Frontal cortex (tissue), 4 donors: ENCODE measurements at places on chromosomes 7 and 10.
A peak's percentile ranks its signal among the peaks of the same experiment; 100 is the strongest.

GRCh38 chr10:43113201-43114087 is 24.8 kb upstream of the CSGALNACT2 start:
- no peak for DNase-seq

DNA sequence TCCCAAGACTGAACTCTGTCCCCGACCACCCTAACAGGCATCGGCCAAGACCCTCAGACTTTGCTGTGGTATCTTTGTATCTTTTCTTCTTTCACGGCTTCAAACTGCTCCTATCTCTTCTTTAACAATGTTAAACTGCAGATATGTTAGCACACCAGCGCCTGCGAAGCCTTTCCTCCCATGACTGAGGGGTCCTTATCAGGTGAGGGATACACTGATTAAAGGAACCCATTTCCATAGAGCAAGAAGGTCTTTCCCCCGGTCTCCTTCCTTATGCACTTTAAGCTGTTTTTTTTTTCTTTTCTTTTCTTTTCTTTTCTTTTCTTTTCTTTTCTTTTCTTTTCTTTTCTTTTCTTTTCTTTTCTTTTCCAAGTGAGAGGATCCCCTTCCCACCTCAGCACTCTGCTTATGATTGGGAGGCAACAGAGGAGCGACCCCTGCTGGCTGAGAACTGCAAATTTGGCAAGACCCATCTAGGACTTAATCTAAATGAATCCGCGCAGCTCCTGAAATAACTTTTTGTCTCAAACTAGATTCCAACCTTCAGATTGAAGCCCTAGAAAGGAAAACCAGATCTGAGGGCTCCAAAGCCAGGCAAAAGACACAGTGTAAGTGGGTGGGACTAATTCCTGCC is 109.9 kb downstream of the ITGB8 start:
- no peak for DNase-seq

DNA sequence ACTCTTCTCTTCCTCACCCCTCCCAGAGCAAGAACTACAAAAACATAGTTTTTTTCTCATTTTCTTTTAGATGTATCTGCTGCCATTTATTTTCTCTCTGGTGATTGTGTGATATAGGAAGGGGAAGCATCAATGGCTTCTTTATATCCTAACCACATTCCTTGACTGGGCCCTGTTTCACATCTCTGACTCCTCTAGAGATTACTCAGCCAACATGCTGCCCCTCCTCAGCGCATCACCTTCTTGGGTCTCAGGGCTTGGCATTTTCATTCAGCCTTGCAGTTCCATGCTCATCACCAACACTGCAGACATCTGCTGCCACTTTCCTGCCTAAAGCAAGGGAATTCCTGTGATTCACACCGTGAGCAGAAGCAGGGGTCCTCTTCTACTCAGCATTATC is 705.5 kb downstream of the AUTS2 start:
- DNase-seq, result no peak

DNA sequence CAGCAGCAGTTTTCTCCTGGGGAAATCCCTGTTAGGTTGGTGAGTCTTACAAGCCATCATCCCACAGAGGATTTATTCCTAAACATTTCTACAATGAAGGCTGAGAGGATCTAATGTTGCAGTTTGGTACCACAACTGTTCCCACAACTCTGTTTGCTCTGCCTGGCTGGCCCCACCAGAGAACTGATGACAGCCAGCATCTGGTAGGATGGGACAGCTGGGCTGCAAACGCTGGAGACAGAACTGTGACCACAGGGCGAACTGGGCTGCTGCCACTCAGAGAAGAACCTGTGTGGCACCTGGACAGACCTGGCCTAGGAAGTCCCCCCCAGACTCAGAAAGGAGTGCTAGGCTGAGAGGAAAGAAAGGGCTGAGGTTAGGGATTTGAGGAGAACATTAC is 94.8 kb downstream of the CALN1 start:
- DNase-seq, result no peak

GRCh38 chr10:3107426-3107961 is 40.1 kb downstream of the PFKP start:
- peak; percentile 73 for DNase-seq

- DNase-seq, result no peak
Observed at GRCh38 chr7:25656581-25657026, 428.3 kb upstream of the NPVF start.

DNA sequence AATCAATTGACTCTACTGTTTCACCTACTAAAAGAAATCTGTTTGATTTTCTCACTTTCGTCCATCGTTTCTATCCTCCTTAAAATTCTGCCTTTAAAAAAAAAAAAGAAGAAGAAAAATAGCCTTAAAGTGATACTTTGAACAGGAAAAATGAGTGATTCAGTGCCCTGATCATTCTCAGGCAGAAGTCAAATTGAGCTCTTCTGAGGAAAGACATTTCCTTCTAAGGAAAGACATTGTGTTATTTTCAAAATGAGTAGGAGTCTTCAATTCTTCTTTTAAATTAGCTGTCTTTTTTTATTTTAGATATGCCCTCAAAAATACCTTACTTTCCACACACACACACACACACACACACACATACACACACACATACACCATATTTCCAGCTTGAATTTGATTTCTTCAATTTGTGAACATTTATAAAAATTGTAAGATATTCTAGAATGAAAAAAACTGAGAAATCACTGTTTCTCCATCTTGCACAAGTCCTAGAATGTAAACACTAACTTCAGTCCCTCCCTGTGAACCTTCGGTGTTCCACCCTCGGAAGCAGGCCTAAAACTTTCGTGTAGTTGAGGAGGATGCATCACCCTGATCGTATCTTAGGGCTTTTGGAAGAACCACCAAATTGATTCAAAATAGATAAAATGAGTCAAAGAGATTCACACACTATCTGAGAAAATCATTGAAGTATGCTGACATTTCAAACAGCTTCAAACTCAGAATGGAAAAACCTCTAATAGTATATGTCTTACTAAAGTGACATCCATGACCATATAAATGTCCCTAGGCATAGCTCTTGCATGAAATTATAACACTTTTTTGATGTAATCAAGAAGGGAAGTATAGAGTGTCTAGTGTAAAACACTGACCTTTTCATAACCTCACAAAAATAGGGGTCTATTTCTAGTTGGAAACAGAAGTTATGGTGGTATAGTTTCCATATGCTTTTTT is 270.8 kb downstream of the GATA3 start:
- no peak for DNase-seq

DNA sequence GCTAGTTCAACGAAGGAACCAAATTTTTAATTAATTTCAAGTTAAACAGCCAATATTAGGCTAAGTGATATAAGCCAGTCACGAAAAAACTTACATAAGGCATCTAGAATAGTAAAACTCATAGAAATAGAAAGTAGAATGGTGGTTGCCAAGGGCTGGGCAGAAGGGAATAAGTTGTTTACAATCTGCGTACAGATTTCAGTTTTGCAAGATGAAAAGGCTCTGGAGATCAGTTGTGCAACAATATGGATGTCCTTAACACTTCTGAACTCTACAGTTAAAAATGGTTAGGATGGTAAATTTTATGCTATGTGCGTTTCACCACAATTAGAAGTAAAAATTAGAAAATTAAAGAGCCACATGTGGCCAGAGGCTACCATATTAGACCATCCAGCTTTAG is 13.3 kb downstream of the SCRN1 start:
- no peak for DNase-seq

DNA sequence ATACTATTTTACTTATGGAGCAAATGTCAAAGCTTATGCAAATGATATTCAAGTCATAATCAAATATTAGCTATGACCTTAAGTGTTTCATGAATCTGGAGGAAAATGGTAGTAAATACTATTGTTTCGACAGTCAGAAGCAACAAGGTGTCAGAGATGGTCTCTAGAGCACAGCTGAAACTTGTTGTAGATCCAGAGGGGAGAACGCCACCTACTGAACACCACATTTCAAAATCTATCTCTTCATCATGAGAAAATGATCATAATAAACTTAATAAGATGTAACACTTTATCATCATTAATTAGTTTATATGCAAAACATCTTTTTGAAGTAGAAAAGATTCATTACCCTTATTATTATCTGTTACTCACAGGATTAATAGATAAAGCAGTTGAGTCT is 418.7 kb downstream of the GATA3 start:
- DNase-seq, result no peak

- DNase-seq, result no peak
Observed at GRCh38 chr10:86795353-86795752, 38.9 kb downstream of the BMPR1A start.

- no peak for DNase-seq
Observed at GRCh38 chr7:104275900-104276299, 52.5 kb upstream of the LHFPL3 start.

GRCh38 chr7:28958235-28958979 is at the start of gene TRIL:
TRIL (minus strand) TSS chr7:28958330; CDS start chr7:28958046, 284 bp downstream.
- peak; percentile 79 for DNase-seq

DNA sequence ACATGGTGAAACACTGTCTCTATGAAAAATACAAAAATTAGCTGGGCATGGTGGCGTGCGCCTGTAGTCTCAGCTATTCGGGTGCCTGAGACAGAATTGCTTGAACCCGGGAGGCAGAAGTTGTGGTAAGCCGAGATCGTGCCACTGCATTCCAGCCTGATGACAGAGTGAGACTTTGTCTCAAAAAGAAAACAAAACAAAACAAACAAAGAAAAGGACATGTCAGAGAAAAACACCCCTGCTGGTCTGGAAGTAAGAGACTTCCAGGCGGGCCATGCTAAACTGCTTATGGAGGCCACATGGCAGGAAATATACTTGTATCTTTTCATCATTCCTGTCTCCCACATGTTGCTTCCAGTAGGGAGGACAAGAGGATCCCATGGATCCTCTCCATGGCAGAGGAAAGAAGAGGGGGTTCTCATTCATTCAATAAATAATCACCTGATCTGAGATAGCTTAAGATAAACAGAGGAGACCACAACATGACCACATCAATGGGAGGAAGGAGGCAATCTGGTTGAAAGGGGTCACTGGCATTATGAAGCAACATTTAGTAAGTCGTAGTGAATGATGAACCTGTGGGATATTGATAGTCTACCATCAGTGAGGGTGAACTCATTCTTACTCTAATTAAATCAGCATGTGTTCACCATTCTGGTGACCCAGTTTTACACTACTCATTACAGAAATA is 60.5 kb upstream of the ZNF138 start:
- no peak for DNase-seq

GRCh38 chr7:5622286-5622685 is 159.2 kb downstream of the RNF216 start:
- no peak for DNase-seq

GRCh38 chr10:51879238-51879637 is 179.8 kb upstream of the CSTF2T start:
- peak; percentile 8 for DNase-seq

- DNase-seq, result no peak
Observed at GRCh38 chr10:74425456-74426001, 274.5 kb downstream of the ADK start.

GRCh38 chr7:103871473-103871872 is 118.0 kb downstream of the RELN start:
- no peak for DNase-seq

DNA sequence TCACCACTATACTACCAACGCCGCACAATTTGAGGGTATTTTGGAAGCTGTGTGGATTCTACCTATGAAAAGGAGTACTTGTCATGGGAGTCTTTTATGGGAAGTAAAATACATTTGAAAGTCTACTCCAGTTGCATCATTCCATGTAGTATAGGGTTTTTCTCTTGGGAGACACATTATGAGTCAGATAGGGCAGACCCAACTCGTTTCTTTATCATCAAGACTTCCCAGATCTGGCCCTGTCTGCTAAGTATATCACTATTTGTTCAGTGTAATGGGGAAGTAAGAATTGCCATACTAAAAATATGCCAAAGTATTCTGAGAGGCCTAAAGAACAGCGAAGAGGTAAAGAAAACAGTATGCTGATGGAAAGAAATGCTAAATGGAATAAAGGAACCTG is 144.2 kb downstream of the SPAG6 start:
- DNase-seq, result no peak

DNA sequence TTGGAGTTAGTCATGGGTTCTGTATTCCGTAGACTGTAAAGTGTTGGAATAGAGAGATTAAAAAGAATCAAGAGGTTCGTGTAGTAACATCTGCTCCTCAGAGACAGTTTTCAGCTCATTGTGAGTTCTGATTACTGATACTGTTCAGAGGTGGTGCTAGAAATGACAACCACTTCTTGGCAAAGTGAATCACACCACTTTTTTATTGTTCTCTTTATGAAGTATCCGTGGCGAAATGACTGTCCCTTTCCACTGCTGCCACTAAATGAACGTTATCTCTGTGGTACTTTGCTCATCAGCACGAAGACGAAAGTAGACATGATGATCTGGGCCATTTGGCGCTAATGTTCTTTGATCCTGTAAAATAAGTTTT is 860 bp downstream of the RPP30 start:
- DNase-seq, result no peak

DNA sequence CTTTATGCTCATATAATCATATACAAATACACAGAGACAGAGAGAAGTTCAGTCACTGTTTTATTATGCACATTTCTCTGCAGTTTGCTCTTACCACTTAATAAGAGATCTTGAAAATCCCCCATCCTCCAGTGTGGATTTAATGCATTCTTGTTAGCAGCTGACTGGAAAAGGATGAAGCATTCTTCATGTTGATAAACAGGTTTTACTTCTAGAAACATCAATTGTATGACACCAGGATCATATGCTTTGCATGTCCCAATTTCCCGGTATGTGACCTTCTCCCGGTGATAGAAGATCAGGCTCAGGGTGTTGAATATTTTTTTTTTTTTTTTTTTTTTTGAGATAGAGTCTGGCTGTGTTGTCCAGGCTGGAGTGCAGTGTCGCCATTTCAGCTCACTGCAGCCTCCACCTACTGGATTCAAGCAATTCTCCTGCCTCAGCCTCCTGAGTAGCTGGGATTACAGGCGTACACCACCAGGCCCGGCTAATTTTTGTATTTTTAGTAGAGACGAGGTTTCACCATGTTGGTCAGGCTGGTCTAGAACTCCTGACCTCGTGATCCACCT is 6.2 kb upstream of the CREB3L2 start:
- DNase-seq, result no peak

DNA sequence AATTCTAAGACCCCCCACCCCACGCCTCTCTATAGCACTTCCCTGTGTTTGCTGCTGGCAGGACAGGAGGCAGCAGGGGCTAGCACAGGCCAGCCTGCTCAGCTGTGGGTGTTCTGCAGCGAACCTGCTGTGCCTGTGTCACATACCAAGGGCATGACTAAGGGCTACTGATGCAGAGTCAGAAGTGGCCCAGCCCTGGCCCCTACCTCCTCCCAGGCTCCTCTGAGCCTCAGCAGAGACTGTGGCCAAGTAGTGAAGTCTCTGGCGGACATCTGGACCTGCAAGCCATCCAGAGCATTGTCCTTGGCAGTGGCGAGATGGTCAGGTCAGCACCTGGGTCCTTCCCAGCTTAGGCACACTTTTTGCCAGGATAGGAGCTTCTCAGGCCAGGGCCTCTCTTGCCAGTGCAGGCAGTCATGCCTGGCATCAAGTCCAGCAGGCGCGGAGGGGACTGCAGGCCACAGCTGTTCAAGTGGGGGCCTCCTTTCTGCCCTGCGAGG is 116.3 kb upstream of the RET start:
- DNase-seq, result no peak
